Activated T-cell treated with anti-CD3 and anti-CD28 coated beads, Interleukin-2, amount 50 U/mL, for 72 hours (primary cell): ENCODE measurements at places on chromosomes 2 and 18.

- DNase-seq = no peak
Measured at GRCh38 chr2:119263025-119263424, 39.4 kb downstream of the STEAP3 start.

DNA sequence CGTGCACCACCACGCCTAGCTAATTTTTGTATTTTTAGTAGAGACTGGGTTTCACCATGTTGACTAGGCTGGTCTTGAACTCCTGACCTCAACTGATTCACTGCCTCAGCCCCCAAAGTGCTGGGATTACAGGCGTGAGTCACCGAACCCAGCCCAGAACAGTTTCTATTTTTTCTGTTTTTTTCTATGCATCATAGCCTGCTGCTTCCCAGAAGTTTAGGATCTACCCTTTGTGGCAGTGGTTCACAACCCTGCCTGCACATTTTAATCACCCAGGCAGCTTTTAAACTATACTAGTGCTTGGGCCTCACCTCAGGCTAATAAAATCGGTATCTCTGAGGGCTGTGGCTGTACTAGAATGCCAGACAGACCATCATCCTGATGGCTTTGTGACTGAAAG lies 39.7 kb upstream of the SOCS6 start:
- no peak for DNase-seq

DNA sequence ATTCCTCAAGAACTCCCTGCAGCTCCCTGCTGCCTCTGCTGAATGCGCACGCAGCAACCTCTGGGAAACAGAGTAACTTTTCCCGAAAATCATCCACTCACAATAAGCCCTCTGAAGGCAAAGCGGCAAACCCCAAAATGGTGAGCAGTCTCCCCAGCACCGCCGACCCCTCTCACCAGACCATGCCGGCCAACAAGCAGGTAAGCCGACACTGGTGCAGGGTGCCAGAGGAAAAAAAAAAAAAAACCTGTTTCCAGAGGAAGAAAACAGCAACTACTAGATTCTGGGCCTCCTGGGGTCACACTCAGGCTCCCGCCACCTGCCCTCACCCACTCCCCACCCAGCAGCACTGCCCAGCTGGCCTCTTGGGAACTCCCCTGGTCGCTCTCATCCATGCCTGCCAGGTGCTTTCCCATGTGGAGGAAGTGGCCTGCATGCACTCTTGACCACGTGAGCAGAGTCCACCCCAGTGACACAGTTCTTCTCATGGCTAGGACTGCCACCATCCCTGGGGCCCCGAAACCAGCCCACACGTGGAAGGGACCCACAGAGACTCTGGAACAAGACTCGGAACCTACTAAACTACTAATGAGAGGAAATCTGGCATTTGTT lies 36.9 kb downstream of the KCTD18 start:
- DNase-seq = no peak

DNA sequence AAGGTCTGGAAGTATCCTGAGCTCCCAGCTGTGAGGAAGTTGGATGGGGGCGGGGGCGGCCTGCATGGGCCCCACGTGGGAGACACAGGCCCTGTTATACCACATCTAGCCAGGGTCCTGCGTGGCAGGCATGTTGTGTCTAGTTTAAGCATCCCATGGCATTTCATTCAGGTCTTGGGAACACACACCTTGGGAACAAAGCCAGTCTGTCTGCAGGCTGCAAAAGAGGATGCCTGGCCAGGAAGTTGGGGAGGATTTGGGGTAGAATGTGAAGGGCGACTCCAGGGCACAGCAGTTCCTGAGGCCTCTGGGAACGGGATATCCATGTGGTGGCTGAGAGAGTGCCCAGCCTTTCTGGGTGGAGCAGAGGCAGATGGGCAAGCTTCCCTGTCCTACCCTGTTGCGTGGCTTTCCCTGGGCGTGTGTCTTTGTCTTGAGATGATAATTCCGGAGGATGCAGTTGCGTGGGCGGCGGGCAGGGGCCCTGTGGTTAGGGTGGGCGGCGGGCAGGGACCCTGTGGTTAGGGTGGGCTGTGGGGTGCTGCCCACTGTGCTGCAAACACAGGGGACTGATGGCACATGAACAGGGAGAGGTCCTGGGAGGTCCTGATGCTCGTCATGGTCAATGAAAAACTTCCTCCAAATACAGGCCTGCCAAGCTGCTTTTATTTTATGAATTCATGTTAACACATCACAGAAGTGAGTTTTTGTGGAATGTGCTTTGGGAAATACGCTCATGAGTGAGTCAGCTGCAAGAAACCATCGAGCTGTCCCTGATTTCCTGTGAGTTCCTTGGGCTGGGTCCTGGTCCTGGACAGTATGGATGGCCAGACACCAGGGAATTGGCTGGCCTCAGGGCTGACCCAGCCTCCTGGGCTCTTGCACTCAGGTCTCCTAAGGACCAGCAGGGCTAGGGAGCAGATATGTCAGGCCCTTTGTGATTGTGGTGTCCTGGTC lies 90.0 kb upstream of the HS6ST1 start:
- DNase-seq = no peak

GRCh38 chr2:241354668-241355658 lies 1.1 kb upstream of the FARP2 start:
- peak; percentile 77 for DNase-seq

- no peak for DNase-seq
Measured at GRCh38 chr2:18312818-18313217, 247.6 kb downstream of the RDH14 start.

DNA sequence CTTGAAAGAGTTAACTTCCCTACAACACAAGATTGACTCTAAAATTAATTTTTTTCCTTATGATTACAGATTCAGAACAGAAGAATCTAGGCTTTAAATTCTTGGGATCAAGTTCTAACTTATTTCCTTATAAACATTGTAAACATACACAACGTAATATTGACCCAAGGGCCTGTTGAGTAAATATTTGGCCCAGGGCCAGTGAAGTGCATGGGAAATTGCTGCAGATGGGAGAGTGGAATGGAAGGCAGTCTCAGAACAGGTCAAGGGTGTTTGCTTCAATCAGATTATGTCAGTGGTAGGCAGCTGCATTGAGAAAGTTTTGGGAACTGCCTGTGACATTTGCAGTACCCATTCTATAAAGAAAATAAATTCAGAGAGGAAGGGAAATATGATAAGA lies 137.6 kb downstream of the MYO1B start:
- DNase-seq = no peak

DNA sequence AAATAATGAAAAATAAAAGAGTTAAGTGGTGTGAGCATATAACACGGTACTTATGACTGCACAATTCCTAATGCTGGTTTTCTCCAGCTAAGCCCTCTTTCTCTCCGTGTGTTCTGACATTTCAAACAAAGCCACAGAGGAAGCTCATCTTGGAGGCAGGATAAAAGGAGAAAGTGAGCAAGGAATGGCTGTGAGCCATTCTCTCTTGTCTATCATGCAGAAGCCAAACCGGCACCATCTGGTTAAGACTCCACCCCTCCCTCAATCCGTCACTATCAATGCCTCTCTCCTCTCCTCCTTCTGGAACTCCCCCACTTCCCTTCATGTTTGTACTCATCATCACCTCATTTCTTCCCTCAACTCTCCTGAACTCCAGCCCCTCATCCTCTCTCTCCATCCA lies 210.4 kb downstream of the TMEM163 start:
- DNase-seq = no peak

DNA sequence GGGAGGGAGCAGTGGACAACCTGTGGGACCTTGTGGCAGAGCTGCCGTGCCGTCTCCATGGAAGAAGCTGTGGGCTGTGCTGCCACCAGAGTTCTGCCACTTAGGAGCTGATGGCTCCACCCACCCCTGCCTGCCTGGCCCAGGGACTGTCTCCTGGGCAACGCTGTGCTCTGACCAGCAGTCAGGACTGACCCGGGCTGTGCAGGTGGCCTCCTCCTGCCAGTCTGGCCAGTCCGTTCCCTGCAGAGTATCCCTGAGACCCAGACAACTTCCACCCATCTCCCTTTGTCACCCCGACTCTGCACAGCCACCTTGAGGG lies 12.8 kb downstream of the ASIC4 start:
- no peak for DNase-seq

- no peak for DNase-seq
Measured at GRCh38 chr18:61080954-61081528, 252.2 kb upstream of the CDH20 start.

GRCh38 chr18:62844850-62845643 lies 129.7 kb downstream of the PHLPP1 start:
- DNase-seq = peak; percentile 57

- DNase-seq = no peak
Measured at GRCh38 chr2:239856620-239857285, 168.4 kb downstream of the NDUFA10 start.

GRCh38 chr2:120986898-120987650 lies 251.4 kb downstream of the GLI2 start:
- DNase-seq = no peak

DNA sequence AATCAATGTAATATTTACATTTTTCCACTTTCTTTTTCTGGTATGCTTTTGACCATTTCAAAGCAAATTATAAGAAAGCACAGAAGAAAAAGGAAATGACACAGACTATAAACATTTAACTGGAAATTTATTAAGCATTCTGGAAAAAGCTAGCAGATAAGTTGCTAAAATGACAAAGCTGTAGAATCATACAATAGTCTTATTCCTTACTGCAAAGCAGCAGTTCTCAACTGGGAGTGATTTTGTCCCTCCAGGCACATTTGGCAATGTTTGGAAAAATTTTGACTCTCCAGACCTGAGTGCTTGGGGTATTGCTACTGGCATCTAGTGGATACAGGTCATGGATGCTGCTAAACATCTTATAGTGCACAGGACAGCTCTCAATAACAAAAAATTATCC lies 75.1 kb downstream of the MBD5 start:
- no peak for DNase-seq

- DNase-seq = no peak
Measured at GRCh38 chr2:8858264-8858663, 20.9 kb upstream of the KIDINS220 start.

GRCh38 chr18:45197526-45197970 lies 417.7 kb upstream of the SLC14A2 start:
- peak; percentile 25 for DNase-seq

DNA sequence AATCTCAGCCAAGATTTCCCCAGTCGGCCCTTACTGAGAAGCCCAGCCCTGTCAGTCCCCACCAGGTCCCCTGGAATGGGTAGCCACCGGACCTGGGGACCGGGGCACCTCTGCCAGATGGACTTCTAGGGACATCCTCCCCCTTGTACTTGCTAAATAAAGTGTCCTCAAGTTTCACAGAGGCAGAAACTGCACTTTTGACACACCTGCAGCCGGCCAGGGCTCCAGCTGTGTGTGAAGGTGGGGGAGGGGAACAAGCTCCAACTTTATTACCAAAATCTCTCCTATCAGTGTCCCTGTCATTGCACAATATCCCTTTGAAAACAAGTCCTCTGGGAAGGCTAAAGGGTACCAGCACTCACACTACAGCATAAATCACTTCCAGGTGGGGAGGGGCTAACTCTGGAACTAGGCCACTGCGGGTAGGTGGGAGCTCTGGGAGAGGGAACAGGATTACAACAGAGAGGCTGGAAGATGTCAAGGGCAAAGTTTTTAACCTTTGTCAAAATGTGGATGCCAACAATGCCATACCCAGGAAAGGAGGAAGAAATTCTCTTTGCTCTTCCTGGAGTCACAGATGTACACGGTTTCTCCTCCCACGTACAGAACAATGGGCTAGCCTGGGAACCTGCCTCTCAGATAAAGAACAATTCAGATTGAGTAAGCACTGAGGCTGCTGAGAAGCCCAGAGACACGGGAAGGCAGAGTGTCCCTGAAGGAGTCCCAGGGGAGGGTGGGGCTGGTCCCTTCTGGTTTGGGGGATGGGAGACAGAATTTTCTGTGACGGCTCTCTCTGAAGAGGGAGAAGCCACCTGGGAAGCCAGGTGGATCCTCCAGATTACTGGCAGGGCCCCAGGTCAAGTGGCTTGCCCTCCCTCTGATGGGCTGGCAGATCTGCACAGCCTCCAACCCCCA lies 11.0 kb downstream of the SDC1 start:
- no peak for DNase-seq

GRCh38 chr2:133434959-133435668 lies 133.1 kb downstream of the NCKAP5 start:
- no peak for DNase-seq

DNA sequence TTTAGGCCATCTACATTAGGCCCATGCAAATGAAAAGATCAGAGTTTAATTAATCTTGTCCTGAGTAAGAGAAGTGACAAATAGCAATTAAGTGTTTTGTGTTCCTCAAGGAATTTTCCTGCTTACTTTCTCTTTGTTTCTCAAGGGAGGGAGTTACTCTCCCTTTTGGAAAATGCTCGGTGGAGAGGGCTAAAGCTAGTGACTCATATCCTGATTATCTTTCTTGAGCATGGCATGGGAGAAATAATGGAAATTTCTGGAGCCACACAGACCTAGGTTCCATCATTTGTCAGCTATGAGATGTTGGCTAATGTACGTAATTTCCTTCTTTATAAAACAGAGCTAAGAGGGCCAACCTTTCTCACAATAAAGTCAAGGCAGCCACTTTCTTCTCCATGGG lies 177.1 kb downstream of the ETAA1 start:
- DNase-seq = no peak

GRCh38 chr2:86592547-86593230 lies 29.4 kb upstream of the CHMP3 start:
- DNase-seq = no peak

DNA sequence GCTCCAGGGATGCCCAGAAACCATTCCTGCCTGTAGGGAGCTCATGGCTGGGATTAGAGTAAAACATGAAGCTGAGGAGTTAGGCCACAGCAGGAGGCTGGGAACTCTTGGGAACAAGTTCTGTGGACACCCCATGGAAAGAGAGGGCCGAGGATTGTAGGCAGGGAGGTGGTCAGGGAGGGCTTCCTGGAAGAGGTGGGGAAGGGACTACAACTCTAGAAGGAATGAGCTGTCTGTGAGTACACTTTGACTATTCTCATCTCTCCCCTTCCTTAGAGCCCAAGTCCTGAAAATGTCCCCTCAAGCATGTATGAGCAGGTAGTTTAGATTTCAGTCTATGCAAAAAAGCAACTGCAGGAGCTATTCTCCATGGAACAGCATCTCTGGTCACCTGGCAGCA lies 139.9 kb upstream of the GLI2 start:
- DNase-seq = no peak

GRCh38 chr2:22124003-22124402 lies 1000.2 kb downstream of the TDRD15 start:
- DNase-seq = no peak

GRCh38 chr18:40841467-40841866 lies 1113.6 kb upstream of the PIK3C3 start:
- DNase-seq = no peak

GRCh38 chr18:80191907-80192652 lies 55.2 kb downstream of the PARD6G start:
- no peak for DNase-seq

DNA sequence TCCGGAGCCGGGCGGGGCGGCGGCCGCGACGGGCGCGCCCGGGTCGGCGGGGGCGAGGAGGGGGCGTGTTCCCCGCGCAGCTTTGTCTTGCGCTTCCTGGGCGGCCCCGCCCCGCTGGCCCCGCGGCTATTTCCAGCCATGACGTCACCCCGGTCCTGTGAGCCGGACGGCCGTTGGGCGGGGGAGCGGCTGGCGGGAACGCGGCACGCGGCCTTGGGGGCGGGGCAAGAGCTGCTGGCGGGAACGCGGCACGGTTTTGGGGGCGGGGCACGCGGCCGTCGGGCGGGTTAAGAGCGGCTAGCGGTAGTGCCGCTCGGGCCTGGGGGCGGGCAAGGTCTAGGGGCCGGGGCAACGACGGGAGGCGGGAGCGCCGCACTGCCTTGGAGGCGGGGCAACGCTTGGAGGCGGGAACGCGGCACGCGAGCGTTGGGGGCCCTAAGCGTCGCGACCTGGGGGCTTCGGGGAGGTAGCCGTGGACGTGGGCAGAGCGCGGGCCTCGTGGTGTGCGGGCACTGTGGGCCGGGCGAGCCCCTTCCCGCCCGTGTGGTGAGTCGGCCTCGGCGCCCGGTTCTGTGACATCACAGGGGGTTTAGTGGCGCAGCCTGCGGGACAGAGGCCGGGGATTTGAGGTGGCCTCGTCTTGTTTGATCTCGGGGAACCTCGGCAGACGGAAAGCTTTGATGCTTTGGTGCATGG lies 704 bp downstream of the KLF11 start:
- DNase-seq = peak; percentile 94
